ENCODE measurements at places on chromosomes 1 and 21. TPM values are rescaled to one million over a fixed set of nuclear protein-coding genes. Genes with fewer than 3 reads are reported as not detected.
A peak's percentile ranks its signal among the peaks of the same experiment; 100 is the strongest.

The BATF3 gene
- 0.68 TPM for total RNA-seq

The NEGR1 gene
- total RNA-seq = 0.16 TPM

The GJB4 gene
- 1.4 TPM for total RNA-seq

The C1QC gene
- total RNA-seq = 11.7 TPM

The PLEKHA6 gene
- total RNA-seq = 11.1 TPM

The MASP2 gene
- not detected for total RNA-seq

The KRTAP19-1 gene
- total RNA-seq = not detected

The SHCBP1L gene
- not detected for total RNA-seq

The ADAMTS1 gene
- 7.9 TPM for total RNA-seq

The HUNK gene
- total RNA-seq = 0.92 TPM

The CLCA4 gene
- total RNA-seq = 230 TPM

The CD247 gene
- total RNA-seq = 0.80 TPM

DNA sequence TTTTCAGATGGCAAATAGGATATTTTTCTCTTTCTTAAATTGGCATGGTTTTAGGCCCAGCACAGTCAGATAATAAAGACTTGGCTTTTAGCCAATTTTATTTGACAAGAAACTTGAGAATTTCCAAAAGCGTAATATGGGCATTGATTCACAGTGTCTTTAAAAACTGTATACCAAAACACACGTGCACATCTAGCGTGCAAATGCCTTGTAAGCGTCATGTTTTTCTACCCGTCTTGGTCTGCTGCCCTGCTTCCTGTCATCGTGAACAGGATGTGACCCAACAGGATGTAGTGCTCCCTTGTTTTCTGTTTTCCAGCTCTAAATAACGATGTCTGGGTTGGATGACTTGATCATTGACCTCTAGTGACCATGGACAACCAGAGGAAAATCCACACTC is 24.7 kb upstream of the SLC44A3 start:
- no peak for ATAC-seq

GRCh38 chr1:210428696-210429095 is 100.0 kb downstream of the HHAT start:
- ATAC-seq = no peak

GRCh38 chr21:34968414-34969333 is 80.4 kb downstream of the RUNX1 start:
- no peak for ATAC-seq

DNA sequence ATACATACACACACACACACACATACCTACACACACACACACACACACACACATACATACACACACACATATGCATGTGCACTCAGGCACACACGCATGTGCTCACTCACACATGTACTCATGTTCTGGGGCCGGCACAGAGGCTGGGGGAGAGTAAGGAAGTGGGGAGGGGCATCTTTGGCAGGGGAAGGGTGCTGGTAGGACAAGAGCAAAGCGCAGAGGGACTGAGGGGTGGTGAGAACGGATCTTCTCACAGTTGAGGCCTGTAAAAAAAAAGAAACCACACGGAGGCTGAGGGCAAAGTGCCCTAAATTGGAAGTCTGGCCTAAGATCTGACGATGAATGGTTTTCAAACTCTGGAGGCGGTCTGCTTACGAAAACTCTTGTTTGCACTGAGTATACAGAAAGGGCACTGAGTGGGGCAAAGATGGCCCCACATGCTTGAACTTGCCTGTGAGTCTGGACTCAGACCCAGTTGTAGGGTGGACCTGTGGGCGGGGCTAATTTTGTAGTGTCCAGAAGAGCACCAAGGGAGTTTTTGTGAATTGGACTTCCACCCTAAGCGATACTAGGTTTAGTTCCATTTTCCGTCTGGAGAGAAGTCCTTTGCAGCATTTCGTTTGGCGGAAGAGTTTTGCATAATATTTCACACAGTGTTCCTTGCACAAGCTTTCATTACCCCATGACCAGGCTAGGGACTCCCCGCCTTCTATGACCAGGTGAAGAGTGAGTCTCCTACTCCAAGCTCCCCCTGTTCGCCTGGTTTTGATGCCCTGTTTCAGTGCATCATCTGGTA is 79.3 kb upstream of the LYST start:
- peak; percentile 51 for ATAC-seq

GRCh38 chr1:40059960-40060750 is 19.6 kb downstream of the CAP1 start:
- ATAC-seq = peak; percentile 40

DNA sequence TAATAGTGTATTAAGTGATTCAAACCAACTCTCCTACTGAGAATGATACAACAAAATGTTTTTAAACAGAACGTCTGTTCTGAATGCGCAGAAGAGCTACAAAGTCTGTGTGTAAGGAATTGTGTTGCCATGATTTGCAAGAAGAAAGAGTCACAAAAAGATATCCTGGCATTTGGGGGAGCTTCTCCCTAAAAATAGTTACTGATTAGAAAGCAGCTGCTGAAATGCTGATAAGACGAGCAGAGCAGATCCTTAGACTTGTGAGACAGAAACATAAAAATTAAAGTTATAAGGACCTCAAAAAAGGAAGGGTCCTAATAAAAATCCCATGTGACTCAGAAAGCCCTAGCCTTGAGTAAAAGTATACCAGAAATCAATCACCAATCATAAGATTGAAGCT is 54.9 kb upstream of the CRB1 start:
- ATAC-seq = no peak

DNA sequence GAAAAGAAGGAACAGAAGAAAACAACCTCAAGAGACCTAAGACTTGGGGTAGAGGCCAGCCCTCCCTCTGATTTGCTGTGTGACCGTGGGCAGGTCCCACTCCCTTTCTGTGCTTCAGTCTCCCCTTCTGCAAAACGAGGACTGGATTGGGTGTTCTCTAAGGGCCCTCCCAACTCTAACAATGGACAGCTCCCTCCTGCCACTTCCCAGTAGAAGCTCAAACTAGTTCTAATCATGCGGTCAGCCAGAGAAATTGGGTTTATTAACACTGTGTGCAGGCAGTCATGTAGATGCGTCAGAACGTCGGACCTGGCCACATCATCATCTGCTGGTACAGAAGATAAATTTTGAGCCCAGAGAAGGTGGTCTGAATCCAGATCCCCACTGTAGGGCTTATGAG is 1.6 kb upstream of the PADI4 start:
- ATAC-seq = no peak

GRCh38 chr1:48652334-48652733 is 124.4 kb downstream of the BEND5 start:
- no peak for ATAC-seq

DNA sequence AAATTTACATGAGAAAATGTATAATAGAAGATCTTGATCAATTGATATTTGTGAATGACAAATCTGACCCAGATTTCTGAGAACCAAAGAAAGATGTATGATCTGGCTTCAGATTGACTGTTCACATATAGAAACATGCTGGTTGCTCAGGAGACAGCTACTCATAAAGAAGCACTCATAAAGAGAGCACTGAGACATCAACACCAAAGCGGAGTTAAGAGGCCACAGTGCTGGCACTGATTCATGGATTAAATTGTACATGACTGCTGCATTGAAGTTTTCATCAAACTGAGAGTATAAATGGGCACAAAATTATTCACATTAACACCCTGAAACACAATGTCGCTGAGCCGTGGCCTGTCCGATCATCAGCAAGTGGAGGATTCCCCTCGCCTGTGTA is 46.2 kb downstream of the SH3GLB1 start:
- ATAC-seq = no peak

DNA sequence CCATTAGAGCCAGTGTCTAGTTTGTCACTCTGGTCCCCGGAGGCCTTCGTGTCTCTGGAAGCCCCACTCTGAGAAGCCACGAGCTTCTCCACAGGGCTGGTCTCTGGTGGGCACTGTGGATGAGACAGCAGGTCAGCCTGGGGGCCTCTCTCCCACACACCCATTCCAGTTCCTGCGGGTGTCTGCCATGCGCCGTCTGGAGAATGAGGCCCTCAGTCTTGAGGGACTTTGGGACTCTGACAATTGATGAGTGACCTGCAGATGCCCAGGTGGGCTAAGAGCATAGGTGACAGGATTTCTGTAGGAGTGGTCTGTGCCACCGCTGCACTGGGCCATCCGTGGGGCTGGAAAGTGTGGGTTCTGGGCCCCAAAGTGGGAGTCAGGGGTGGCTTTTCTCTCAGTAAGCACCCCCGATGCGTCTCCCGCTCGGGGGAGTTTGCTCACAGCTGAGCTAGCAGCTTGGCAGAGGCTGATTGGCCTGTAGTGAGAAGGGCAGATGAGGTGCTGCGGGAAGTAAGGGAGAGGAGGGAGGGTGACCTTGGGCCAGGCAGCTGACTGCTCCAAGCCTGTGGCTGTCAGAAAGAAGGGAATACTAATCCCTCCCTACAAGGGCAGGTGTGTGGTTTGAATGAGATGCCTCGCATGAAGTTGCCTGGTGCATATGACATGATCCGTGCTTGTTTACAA is 26.4 kb downstream of the LHX4 start:
- ATAC-seq = no peak

DNA sequence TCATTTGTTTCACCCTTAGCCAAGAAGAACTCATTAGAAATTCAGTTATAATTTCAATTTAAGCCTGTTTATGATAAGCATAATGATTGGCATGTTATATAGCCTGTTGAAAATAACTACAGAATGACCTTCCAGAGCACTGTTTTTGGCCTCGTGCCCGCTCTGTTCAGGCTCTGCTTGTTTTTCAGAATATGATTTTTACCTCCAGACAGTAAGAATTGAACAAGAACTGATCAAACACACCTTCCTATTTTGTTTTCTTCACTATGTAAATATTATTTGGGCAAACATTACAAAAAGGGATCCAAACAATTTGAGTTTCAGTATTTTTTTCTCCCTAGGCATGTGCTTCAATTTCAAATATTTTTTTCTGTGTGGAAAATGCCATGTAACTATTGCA is 48.1 kb upstream of the ANGPTL1 start:
- no peak for ATAC-seq

GRCh38 chr1:14479865-14480264 is 118.6 kb upstream of the KAZN start:
- no peak for ATAC-seq

GRCh38 chr1:46405724-46406123 is 11.6 kb downstream of the FAAH start:
- ATAC-seq = no peak

- no peak for ATAC-seq
Measured at GRCh38 chr21:18350216-18350615, 53.4 kb downstream of the TMPRSS15 start.

- ATAC-seq = peak; percentile 36
Measured at GRCh38 chr1:32208891-32209328, at the start of gene DCDC2B. Gene DCDC2B, plus strand, starts transcription at chr1:32209089. Its CDS starts 5 bp downstream, at chr1:32209094.

DNA sequence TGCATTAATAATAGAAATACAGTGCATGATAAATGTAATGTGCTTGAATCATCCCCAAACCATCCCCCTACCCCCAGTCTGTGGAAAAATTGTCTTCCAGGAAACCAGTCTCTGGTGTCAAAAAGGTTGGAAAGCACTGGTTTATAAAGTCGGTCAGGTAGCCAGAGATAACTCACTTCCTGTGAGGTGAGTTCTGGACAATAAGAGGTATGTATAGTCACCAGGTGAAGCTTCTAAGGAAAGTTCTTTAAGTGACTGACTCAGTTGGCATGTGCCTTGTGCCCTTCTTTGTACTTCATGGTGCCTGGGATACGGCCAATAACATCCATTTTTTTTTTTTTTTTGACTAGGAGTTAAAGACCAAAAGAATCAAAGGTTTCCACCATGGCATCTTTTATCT is 103.7 kb downstream of the GPATCH2 start:
- peak; percentile 43 for ATAC-seq

DNA sequence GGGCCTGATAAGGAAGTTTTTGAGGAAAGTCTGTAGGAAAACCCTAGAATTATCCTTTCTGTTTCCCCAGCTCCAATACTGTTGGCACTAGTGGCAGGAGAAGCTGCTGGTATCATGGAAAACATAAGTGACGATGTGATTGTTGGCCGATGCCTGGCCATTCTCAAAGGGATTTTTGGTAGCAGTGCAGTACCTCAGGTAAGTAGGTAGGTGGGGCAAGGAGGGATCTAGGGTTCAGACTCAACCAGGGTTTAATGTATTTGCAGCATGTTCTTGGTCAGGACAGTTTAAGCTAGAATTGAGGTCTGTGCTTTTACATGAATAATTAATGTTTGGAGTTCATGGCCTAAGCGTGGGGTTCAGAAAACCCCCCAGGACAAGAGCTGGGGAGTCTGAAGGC is 62.1 kb downstream of the KDM1A start:
- no peak for ATAC-seq

DNA sequence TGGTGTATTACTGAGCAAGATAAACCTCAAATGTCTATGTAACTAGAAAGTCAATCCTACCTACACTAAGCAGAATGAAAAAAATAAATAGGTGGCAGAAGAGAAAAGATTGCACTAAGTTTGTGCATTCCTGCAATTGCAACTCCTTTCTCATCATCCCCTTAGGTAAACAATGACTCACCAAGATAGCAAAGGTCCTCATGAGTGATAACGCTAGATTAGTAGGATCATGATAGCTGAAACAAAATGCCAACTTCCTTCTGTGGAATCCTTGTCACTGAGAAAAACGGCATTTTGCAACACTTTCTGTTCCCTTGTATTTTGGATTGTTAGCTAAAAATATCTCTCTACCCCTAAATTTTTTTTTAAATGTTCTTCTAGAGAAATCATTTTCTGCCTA is 20.0 kb upstream of the FCER1A start:
- ATAC-seq = no peak

DNA sequence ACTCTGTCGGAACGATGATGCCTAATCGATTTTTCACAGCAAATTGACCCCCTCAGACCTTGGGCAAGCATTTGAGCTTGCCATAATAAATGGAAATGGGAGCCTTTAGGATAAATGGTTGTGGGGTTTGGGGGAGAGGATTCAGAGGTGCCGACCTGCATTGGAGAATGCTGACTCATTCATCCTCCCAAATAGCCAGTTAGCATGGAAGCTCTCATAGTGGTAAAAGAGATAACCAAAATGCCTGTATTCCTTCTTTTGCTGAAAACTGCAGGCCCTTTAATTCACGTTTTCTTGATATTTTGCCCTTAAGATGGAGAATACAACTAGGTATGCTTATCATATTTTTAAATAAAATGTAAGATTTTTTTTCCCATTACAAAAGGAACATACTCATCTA is 392.6 kb upstream of the DEPDC1 start:
- ATAC-seq = no peak

- peak; percentile 16 for ATAC-seq
Measured at GRCh38 chr1:20666804-20667203, 5.6 kb upstream of the DDOST start.

GRCh38 chr1:201190624-201191051 is at the start of gene IGFN1:
Gene IGFN1, plus strand, starts transcription at chr1:201190824. Its CDS starts 2,470 bp downstream, at chr1:201193294.
- no peak for ATAC-seq

DNA sequence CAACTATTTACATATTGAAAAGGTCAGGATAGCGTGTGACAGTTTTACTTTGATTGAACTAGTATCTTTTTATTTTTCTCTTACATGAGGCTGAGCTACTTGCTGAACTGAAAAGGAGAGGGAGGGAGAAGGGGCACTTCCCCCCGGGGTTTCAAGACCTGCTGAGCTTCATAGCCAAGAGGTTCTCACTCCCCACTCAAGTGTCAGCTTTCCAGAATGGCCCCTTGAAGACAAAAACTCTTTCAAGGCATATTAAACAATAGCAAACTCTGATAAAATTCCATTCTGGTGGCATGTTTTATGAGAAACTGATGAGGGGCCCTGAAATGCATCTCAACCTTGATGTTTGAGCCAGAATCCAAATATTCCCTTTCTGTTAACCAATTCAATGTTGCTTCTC is 143.0 kb downstream of the KAZN start:
- ATAC-seq = no peak

- no peak for ATAC-seq
Measured at GRCh38 chr1:2376261-2376741, 15.1 kb downstream of the MORN1 start.

GRCh38 chr1:94743862-94744261 is 76.3 kb upstream of the SLC44A3 start:
- peak; percentile 30 for ATAC-seq

Measured in esophagus mucosa (tissue), 1 donor.